PC-3 (cell line): ENCODE measurements at places on chromosomes 5 and 9.
A peak's percentile ranks its signal among the peaks of the same experiment; 100 is the strongest.

GRCh38 chr5:33272288-33272687 is 168.5 kb upstream of the TARS1 start:
- H3K36me3 ChIP-seq, result no peaks in the 10 kb centered on the region
- H3K4me3 ChIP-seq, result no peak overlapping the region
- peak; percentile 98 for DNase-seq
- peak overlapping the region; percentile 71 for H3K27ac ChIP-seq
- H3K4me1 ChIP-seq, result peaks cover 19% of the 10 kb centered on the region

GRCh38 chr9:100217536-100217935 is 118.5 kb downstream of the INVS start:
- H3K36me3 ChIP-seq, result no peaks in the 10 kb centered on the region
- no peak for DNase-seq
- H3K4me3 ChIP-seq, result no peak overlapping the region

- no peak overlapping the region for H3K4me3 ChIP-seq
- no peaks in the 10 kb centered on the region; the same call in none of the 2 replicates for H3K36me3 ChIP-seq
- H3K27me3 ChIP-seq, result no peaks in the 10 kb centered on the region
- peaks cover 12% of the 10 kb centered on the region; the same call in 1 of the 2 replicates for H3K4me1 ChIP-seq
Observed at GRCh38 chr9:108937561-108938305, 3.5 kb downstream of the ABITRAM start.

DNA sequence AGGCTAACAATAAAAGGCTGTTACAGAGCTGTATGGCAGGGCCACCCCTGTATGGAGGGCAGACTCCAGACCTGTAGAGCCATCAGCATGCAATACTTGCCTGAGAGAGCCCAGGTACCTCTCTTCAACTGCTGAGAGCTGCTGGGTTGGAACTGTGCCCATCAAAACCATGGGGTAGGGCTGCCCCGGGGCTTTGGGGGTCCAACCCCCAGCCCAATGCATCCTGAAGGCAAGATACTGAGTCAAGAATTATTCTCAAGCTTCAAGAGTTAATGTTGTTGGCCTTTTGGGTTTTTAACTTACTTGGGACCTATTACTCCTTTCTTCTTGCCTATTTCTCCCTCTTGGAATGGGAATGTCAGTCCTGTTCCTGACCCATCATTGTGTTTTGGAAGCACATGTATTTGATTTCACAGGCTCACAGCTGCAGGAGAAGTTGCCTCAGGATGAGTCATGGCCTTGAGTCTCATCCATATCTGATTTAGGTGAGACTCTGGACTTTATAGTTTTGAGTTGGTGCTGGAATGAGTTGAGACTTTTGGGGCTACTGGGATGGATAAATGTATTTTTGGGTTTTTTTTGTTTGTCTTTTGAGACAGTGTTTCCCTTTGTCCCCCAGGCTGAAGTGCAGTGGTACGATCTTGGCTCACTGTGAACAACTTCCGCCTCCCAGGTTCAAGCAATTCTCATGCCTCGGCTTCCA is 21.0 kb upstream of the CDK7 start:
- no peaks in the 10 kb centered on the region for H3K36me3 ChIP-seq
- H3K4me1 ChIP-seq, result peaks cover 7% of the 10 kb centered on the region
- DNase-seq, result peak; percentile 56
- peak overlapping the region; percentile 30; the same call in 1 of the 2 replicates for H3K27ac ChIP-seq
- H3K27me3 ChIP-seq, result no peaks in the 10 kb centered on the region

- 0 out of 2 replicates have a peak overlapping the region, but pooled peaks have one; percentile 15 for H3K27ac ChIP-seq
- no peaks in the 10 kb centered on the region for H3K4me1 ChIP-seq
- DNase-seq, result peak; percentile 80
- H3K36me3 ChIP-seq, result no peaks in the 10 kb centered on the region
Observed at GRCh38 chr9:30075451-30076199, 2308.8 kb upstream of the ACO1 start.

- H3K4me1 ChIP-seq, result no peaks in the 10 kb centered on the region
- no peak for DNase-seq
- H3K27me3 ChIP-seq, result no peaks in the 10 kb centered on the region
- no peak overlapping the region for H3K27ac ChIP-seq
- no peaks in the 10 kb centered on the region for H3K36me3 ChIP-seq
Observed at GRCh38 chr9:135644631-135645218, 5.4 kb upstream of the GLT6D1 start.

- DNase-seq, result peak; percentile 62
- H3K4me1 ChIP-seq, result peaks cover 50% of the 10 kb centered on the region
- no peak overlapping the region for H3K4me3 ChIP-seq
- no peaks in the 10 kb centered on the region for H3K36me3 ChIP-seq
- H3K27me3 ChIP-seq, result no peaks in the 10 kb centered on the region
- H3K27ac ChIP-seq, result peak overlapping the region; percentile 97
Observed at GRCh38 chr9:114719290-114719689, 37.3 kb upstream of the TEX48 start.

- H3K27me3 ChIP-seq, result no peaks in the 10 kb centered on the region
- no peak overlapping the region for H3K4me3 ChIP-seq
- H3K27ac ChIP-seq, result no peak overlapping the region
- no peaks in the 10 kb centered on the region for H3K4me1 ChIP-seq
Observed at GRCh38 chr9:76161106-76161505, 233.1 kb downstream of the RFK start.
